ENCODE measurements at places on chromosomes 7 and 10. TPM values are rescaled to one million over a fixed set of nuclear protein-coding genes. Genes with fewer than 3 reads are reported as not detected.

TRPV5 gene
- total RNA-seq, result not detected

DNA sequence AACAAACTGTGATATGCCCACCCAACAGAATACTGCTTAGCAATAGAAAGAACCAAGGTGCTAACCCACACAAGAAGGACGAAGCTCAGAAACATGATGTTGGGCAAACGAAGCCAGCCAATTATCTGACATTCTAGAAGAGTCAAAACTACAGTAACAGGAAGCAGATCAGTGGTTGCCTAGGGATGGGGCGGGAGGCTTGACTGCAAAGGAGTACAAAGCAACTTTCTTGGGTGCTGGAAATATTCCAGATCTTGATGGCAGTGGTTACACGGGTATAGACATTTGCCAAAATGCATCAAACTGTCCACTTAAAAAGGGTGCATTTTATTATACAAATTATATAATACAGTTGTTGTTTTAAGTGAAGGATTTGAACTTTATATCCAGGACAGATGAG, 41.1 kb upstream of the RET start:
- DNase-seq, result no peak

DNA sequence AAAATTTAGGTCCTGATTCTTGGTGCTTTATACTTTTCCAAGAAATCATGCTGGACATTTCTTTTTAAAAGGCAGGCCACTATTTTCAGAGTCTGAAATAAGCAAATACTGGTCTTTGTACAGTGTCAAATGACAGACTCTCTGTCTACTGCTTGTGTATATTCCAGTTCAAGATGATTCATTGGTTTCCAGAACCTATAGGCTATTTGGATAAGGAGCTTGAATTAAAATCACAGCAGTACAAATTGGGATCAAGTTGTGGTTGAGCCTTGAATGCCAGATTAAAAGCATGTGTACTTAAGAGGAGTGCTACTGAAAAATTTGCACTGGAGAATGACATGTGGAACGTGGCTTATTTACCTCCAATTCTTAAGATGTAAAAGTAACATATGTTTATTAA, 10.7 kb downstream of the KMT2E start:
- DNase-seq, result no peak

MPP7 gene
- 15.3 TPM for total RNA-seq

GRCh38 chr7:157617401-157617800, 280.6 kb downstream of the DNAJB6 start:
- DNase-seq, result no peak

GRCh38 chr10:26697163-26697921, at the start of gene PDSS1:
Gene PDSS1 (plus strand): TSS chr10:26697701. CDS start chr10:26697712, 11 bp downstream.
- peak; percentile 85 for DNase-seq

CRYGN gene
- not detected for total RNA-seq

DNA sequence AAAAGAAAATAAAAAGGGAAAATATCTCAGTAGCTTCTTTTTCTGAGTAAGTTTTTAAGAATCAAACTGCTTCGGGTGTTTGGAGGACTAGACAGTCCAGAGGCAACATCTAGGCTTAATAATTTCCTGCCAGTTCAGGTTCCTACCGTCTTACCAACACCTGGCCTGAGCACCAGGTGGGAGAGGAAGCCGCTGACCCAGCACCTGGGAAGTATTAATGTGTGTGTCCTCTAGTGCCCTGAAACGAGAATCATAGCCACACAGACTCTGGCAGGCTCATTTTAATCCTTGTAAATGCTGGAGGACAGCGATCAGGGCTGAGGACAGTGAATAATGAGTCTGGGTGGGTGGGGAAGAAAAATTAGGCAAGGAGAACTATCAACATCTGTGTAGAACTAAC, 137.4 kb downstream of the ZNF438 start:
- DNase-seq, result no peak

DNA sequence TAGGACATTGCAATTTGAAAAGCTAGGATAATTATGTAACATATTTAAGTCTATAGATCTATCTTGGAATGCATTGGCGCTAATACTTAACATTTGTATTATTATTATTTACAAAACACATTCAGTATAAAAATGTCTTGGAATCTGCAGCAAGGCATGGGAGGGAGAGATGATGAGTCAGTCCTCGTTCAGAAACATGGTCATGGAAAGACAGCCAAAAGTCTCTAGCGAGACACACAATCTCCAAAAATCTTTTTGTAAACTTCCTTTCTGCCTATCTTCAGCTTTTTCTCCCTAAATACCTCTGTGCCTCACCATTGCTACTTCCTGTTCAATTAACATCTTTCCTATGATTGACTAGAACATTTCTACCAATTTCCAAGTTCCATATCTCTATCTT, 188.4 kb upstream of the CACNA2D1 start:
- DNase-seq, result no peak

DNA sequence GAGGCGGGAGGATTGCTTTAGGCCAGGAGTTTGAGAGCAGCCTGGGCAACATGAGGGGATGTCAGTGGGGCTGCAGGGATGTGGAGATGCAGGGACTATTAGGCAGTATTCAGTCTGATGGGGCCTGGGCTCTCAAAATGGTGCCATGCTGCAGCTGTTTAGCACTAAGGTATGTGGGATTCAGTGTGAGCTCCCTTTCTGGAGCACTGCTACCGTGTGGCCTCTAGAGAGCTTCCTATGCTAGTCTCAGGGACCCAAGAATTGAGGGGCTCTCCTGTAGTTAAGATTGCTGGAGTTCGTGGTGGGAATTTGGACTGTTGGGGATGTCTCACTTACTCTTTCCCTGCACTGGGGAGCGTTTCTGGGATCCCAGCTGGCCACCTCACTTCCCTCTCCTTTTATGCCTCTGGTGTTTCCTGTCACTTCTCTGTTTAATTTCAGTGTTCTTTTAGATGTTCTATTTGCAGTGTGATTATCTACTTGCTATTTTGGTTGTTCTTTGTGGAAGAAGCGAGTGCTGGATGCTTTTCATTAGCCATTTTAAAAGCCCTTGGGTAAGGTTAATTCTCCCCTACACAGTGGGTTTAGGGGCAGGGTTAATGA, 23.4 kb downstream of the LSMEM1 start:
- DNase-seq, result no peak

ARMH3 gene
- total RNA-seq, result 49.0 TPM

CRHR2 gene
- 0.22 TPM for total RNA-seq

GRCh38 chr10:5271526-5271925, 74.9 kb downstream of the AKR1C4 start:
- no peak for DNase-seq

- DNase-seq, result no peak
Measured at GRCh38 chr7:130384841-130385599, 4.7 kb downstream of the CPA1 start.

- DNase-seq, result no peak
Measured at GRCh38 chr10:11231285-11231684, 213.6 kb downstream of the CELF2 start.

GRCh38 chr7:94620703-94621118, 35.2 kb downstream of the SGCE start:
- peak; percentile 82 for DNase-seq

GRCh38 chr10:93026072-93026471, 34.5 kb upstream of the CYP26C1 start:
- DNase-seq, result no peak

C10orf67 gene
- total RNA-seq, result 0.62 TPM

GRCh38 chr7:2873146-2873545, 29.0 kb upstream of the GNA12 start:
- DNase-seq, result no peak

ADAMTS14 gene
- 0.10 TPM for total RNA-seq

DNA sequence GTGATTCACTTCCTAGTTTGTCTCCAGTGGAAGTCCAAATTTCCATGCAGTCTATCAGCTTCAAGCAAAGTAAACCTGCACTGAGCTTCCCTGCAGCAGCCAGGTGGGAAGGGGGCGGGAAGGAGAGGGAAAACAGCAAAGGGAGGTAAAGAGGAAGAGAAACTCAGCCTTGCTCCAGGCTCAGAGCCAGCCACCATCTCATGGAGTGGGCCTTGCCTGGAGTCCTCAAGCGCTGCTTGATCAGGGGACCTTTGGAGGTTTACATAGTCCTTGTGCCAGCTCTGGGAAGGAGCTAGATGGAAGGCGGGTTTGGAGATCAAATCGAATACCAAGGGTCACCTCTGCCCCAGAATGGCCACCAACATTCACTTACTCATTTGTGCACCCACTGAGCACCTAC, 7.4 kb downstream of the CRTAC1 start:
- DNase-seq, result no peak

DNA sequence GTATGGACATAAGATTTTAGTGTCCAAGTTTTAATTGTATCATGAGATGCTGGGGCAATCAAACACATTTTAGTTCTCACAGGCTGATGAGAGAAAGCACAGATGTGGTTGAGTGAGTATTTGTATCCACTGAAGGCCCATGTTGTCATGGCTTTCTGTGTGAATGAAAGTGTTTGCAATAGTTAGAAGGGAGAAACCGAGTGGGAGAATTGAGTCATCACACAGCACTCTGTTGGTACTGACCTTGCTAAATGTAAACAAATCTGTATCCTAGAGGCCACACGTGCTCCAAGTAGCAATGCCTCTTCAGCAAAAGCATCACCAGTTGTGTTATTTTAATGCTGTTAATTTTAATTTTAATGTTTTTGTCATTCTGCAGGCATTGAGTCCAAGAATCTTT, 121.2 kb downstream of the EMX2 start:
- DNase-seq, result no peak

DNA sequence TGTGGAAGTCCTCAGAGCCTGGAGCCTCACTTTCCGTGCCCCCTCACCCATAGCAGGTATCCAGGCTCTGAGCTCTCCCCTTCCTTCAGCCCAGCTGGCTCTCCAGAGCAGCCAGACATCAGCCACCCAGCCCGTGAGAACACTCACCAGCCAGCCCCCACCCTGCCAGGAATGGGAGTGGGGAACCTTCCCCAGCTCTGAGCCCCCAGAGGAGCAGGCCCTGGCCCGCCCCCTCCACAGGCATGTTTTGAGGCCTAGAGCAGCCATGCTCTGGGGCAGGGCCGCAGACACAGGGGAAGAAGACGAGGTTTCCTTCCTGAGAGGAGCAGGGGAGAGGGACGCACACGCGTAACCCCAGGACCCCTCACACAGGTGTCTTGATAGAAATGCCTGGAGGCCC, 70.0 kb upstream of the COL13A1 start:
- no peak for DNase-seq

DNA sequence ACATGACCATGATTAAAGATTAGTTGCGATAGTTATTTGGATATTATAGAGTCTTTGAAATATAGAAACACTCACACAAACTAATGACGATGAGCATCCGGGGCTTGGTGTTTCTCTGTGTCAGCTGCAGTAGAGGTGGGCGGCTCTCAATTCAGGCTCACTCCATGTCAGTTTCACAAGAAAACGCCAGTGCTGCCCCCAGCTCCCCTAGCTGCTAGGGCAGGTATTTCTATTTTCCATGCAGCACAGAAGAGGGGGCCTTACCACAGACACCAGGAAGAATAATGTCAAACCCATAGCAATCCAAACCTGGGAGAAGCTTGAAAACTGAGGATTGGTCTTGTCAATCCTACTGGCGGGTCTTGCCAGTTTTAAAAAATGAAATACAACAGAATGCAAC, 197.1 kb downstream of the PHTF2 start:
- DNase-seq, result no peak

GRCh38 chr10:101485681-101486554, 102.1 kb downstream of the POLL start:
- no peak for DNase-seq

- no peak for DNase-seq
Measured at GRCh38 chr10:110457851-110458250, 39.9 kb upstream of the DUSP5 start.

NRP1 gene
- total RNA-seq, result 175 TPM

RNF133 gene
- 0.47 TPM for total RNA-seq

GRCh38 chr7:24786306-24786705, 29.0 kb upstream of the GSDME start:
- DNase-seq, result no peak

GRCh38 chr10:9868499-9868898, 1149.2 kb upstream of the CELF2 start:
- no peak for DNase-seq

RAPGEF5 gene
- total RNA-seq, result 11.4 TPM

- no peak for DNase-seq
Measured at GRCh38 chr7:104176332-104176731, 31.5 kb downstream of the ORC5 start.

DNA sequence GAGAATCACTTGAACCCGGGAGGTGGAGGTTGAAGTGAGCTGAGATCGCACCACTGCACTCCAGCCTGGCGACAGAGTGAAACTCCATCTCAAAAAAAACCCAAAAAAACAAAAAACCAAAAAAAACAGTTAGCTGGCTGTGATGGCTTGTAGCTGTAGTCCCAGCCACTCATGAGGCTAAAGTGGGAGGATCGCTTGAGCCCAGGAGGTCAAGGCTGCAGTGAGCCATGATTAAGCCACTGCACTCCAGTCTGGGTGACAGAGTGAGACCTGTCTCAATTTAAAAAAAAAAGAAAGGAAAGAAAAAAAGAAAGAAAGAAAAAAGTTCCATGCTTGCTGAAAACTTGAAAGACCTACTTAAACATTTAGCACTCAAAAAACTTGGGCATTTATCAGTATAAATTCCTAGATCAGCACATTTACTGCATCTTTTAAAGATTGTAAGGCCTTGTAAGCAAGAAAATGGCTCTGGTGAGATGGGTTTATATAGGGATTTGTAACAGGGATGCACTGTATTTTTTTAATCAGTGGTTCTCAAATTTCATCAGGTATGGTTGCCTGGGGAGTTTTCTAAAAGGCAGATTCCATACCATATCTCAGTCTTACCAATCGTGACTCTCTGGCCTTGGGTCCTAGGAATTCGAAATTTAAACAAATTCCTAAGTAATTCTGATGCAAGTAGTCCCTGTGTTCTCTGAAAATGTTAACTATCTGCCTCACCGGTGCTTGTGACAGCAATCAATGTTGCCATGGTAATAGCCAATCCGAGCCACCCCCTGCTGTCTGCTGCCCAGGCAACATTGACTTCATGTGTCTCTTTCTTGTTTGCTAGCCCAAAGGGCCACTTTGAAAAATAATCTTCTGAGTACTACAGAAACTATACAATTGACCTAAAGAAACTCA, 11.5 kb upstream of the NT5C2 start:
- no peak for DNase-seq

DNA sequence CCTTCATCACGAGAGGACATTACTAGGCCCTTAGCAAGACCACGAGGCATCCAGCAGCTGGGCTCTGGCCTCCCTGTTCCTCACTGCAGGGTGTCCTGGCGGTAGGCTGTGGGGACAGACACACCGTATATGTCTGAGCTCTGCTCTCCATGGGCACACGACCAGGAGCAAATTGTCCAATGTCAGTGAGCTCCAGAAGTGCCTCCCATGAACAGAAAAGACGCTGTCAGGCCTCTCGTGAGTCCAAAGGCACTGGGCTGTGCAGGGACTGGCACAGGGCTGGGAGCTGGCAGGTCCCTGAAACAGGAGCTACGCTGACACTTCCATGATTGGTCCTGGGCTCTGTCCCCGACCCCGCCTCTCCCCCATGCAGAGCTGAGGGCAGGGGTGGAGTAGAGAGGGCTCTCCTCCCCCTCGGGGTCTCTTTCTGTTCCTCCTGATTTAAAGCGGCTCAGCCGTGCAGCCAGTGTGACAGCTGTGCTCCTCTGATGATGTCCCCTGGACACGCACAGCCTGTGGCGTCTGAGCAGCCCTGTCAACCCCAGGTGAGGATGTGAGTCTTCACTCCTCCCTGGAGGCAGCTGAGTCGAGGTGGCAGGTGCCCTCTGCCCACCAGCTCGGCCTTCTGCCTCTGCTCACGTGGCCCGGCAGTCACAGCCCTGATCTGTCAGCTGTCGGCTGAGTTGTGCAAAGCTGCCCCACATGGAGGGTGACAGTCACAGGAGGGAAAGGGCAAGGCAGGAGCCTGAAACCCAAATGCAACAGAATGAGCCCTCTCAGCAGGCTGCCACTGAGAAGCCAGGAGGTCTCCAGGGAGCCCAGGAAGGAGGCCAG, 13.0 kb downstream of the ANTXRL start:
- DNase-seq, result peak; percentile 53

- no peak for DNase-seq
Measured at GRCh38 chr7:134255814-134256213, 60.9 kb downstream of the SLC35B4 start.

All from left ventricle myocardium superior (tissue), 1 donor.